ENCODE measurements at places on chromosomes 12 and 14. TPM values are rescaled to one million over a fixed set of nuclear protein-coding genes. Genes with fewer than 3 reads are reported as not detected.
A peak's percentile ranks its signal among the peaks of the same experiment; 100 is the strongest.

DNA sequence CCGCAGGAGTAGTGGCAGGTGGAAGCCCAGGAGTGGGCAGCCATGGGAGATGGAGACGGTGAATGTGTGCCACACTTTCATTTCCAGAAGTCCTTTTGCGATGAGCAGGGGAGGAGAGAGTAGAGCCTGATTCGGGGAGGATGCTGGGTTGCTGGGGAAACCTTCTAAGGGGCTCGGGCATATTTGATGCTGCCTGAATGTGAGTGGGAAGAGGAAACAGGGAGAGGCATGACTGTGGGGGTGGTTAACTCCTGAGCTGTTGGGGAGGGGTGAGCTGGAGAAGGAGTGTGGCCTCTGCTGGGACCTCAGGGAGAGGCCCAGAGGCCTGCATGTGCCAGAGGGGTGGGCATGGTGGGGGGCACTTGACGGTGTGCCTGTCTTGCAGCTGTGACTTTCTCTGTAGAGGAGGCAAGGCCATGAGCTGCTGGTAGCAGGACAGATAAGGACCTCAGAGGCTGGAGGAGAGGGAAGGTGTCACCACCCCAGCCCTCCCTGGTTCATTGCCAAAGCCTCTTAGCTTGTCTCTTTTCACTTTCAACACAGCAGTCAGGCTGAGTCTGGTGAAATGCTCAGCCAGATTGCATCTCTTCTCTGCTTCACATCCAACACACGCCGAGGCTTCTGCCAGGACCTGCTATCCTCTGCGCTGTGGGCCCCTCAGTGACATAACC lies 11.4 kb downstream of the GLT1D1 start:
- no peak overlapping the region for H3K27ac ChIP-seq
- H3K36me3 ChIP-seq = no peaks in the 10 kb centered on the region
- no peaks in the 10 kb centered on the region for H3K4me1 ChIP-seq
- no peak for DNase-seq
- no peaks in the 10 kb centered on the region for H3K27me3 ChIP-seq

- H3K27me3 ChIP-seq = no peaks in the 10 kb centered on the region
- no peak overlapping the region for H3K4me3 ChIP-seq
- no peaks in the 10 kb centered on the region for H3K4me1 ChIP-seq
- DNase-seq = no peak
- no peaks in the 10 kb centered on the region for H3K36me3 ChIP-seq
Observed at GRCh38 chr14:98368221-98368620, 903.8 kb downstream of the BCL11B start.

- no peaks in the 10 kb centered on the region for H3K27me3 ChIP-seq
- no peaks in the 10 kb centered on the region for H3K36me3 ChIP-seq
- no peak overlapping the region for H3K4me3 ChIP-seq
- H3K27ac ChIP-seq = no peak overlapping the region
- H3K4me1 ChIP-seq = peaks cover 14% of the 10 kb centered on the region
- no peak for DNase-seq
Observed at GRCh38 chr12:29547864-29548263, 50.4 kb upstream of the OVCH1 start.

DNA sequence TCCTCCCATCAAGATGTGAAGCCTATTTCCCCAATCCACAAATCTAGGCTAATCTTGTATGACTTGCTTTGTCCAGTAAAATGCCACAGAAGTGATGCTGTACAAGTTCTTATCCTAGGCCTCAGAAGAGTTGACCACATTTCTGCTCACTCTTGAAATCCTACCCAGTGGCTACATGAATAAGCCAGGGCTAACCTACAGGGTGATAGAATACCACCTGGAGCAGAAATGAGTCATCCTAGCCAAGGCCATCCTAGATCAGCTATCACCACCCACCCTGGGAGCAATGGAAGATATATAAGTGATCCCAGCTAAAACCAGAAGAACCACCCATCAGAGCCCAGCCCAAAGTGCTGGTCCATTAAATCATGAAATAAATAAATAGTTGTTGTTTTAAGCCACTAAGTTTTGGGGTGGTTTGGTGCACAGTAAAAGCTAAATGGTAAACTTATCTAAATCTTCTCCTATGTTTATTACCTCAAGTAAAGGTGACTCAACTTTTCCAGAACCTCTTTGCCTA lies 105.1 kb downstream of the RPS29 start:
- no peak overlapping the region for H3K4me3 ChIP-seq
- no peak for DNase-seq
- no peaks in the 10 kb centered on the region for H3K4me1 ChIP-seq
- H3K27me3 ChIP-seq = no peaks in the 10 kb centered on the region
- H3K27ac ChIP-seq = no peak overlapping the region
- H3K36me3 ChIP-seq = no peaks in the 10 kb centered on the region

GRCh38 chr12:67674417-67674816 lies 25.9 kb downstream of the DYRK2 start:
- no peaks in the 10 kb centered on the region for H3K4me1 ChIP-seq
- no peaks in the 10 kb centered on the region for H3K27me3 ChIP-seq
- no peak for DNase-seq
- no peaks in the 10 kb centered on the region for H3K36me3 ChIP-seq
- H3K27ac ChIP-seq = no peak overlapping the region

DNA sequence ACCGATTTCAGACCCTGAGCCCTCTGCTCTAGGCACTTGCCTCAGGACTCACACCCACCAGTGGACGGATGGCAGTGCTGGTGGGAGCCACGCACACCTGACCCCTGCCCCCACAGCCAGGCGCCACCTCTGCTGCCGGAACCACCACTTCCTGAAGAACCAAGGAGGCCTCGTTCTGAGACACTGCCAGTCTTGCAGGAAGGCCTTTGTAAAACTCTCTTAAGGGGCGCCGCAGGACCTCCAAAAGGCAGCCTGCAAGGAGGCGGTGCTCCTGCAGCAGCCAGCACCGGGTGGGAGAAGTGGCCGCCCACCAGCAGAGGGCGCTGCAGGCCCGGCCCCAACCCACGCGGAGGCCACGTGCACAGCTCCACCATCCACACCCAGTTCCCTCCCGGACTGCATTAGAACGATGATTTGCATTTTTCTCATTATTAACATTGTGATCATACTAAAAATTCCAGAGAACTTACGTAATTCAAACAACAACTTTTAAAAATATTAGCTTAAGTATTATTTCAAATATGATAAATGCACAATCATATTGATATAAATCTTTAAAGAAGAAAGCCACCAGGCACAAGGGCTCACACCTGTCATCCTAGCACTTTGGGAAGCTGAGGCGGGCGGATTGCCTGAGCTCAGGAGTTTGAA lies 12.8 kb downstream of the STX2 start:
- H3K36me3 ChIP-seq = peaks cover 32% of the 10 kb centered on the region
- H3K27ac ChIP-seq = peak overlapping the region; percentile 39
- peak; percentile 69 for DNase-seq
- no peak overlapping the region for H3K4me3 ChIP-seq

GRCh38 chr14:89351516-89352404 lies 65.3 kb downstream of the FOXN3 start:
- H3K4me1 ChIP-seq = peaks cover 29% of the 10 kb centered on the region
- DNase-seq = peak; percentile 56
- H3K4me3 ChIP-seq = peak overlapping the region; percentile 22
- peaks cover 29% of the 10 kb centered on the region for H3K36me3 ChIP-seq

DNA sequence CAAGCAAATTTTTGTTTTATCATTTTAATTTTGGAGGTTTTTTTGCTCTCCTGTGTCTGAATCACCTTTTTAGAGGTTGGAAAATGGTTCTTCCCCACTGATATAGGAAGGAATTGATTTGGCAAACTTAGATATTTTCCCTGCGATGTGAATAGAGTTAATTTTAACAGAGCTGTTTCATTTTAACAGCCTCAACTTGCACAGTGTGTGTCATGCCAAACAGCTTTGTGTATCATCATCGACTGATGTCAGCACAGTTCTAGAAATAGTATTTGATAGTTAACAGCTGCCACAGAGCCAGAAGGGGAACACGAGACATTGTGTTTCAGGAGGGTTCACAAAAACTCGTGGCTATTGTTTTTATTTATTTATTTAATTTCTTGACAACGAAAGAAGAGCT lies 243.1 kb upstream of the FOXN3 start:
- H3K27me3 ChIP-seq = no peaks in the 10 kb centered on the region
- no peak overlapping the region for H3K27ac ChIP-seq
- H3K4me1 ChIP-seq = no peaks in the 10 kb centered on the region

DNA sequence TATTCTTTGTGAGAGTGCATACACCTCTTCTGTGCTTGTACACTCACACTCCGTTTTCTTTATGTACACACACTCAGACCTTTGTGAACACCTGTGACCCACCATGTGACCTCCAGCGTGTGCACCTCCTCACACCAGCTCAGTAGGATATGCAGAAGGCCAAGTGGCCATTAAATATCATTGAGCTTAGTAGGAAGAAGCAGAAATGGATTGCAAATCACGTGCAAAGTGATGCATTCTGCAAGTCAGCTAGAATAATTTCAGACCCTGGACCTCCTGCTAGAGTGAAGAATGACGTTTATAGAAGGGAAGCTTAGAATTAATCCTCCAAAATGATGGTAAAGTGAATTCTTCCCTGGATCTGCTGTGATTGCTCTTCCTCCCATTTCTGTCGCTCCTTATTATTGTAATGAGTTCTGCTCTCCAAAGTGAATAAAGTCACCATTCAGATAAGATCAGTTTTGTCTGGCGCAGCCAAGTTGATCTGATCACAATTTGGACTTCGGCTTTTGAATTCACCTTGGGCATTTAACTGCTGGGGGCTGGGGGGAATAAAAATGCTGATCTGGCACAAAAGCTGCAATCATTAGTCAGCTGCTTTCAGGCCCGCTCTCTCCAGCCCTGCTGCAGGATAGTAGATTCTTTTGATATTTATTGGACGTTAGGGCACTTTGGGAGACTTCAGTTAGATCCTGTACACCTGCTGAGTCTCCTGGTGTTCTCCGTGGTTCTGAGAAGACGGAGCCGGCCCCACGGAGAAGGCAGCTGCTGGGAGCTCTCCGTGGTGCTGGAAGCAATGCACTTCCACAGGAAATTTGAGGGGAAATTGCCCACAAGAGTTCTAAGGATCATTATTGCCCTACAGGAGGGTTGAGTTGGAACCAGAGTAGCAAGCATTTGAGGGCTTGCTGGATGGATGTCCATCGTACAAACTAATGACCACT lies 12.4 kb upstream of the NRXN3 start:
- H3K27ac ChIP-seq = no peak overlapping the region
- H3K4me1 ChIP-seq = no peaks in the 10 kb centered on the region
- no peak for DNase-seq
- no peak overlapping the region for H3K4me3 ChIP-seq
- H3K36me3 ChIP-seq = no peaks in the 10 kb centered on the region

GRCh38 chr12:5442251-5443006 lies 10.5 kb downstream of the NTF3 start:
- no peak overlapping the region for H3K4me3 ChIP-seq
- DNase-seq = no peak
- H3K27me3 ChIP-seq = peaks cover 13% of the 10 kb centered on the region
- no peak overlapping the region for H3K27ac ChIP-seq

SLC38A4 gene
- 1.1 TPM for total RNA-seq

TAS2R9 gene
- not detected for total RNA-seq

MBD6 gene
- total RNA-seq = 93.1 TPM

MYH6 gene
- 0.62 TPM for total RNA-seq

LIN52 gene
- 7.9 TPM for total RNA-seq

VRTN gene
- total RNA-seq = not detected

Data from lower lobe of right lung (tissue), 2 donors.